ENCODE measurements at places on chromosomes 5 and 9. TPM values are rescaled to one million over a fixed set of nuclear protein-coding genes. Genes with fewer than 3 reads are reported as not detected.

Gene PCDHGC4
- 6.8 TPM for total RNA-seq

Gene KIF20A
- total RNA-seq, result 25.4 TPM

Gene UNC5A
- total RNA-seq, result 0.32 TPM

Gene IL13
- not detected for total RNA-seq

Gene GPR150
- not detected for total RNA-seq

Gene C5orf34
- total RNA-seq, result 9.7 TPM

Gene ERAP2
- total RNA-seq, result 53.2 TPM

Gene SHISAL2B
- total RNA-seq, result not detected

Gene C5orf52
- not detected for total RNA-seq

Gene CCDC152
- total RNA-seq, result 3.3 TPM

Gene SPINK6
- total RNA-seq, result not detected

Gene PCDHGB5
- total RNA-seq, result 13.5 TPM

Gene CDKN2B-AS1
- total RNA-seq, result 2.2 TPM

Gene ICE1
- total RNA-seq, result 50.2 TPM

Gene HAPLN1
- 24.4 TPM for total RNA-seq

Gene GRAMD2B
- 39.4 TPM for total RNA-seq

Gene KLF4
- 39.6 TPM for total RNA-seq

Gene HDHD3
- total RNA-seq, result 5.1 TPM

Gene UAP1L1
- total RNA-seq, result 4.0 TPM

Gene SLC28A3
- 2.0 TPM for total RNA-seq

Gene ANXA2R
- total RNA-seq, result 3.5 TPM

Gene GLIPR2
- 54.9 TPM for total RNA-seq

Gene SLC45A2
- not detected for total RNA-seq

Gene PCDHGB1
- total RNA-seq, result 5.7 TPM

Gene ABCA1
- 46.9 TPM for total RNA-seq

Gene SLCO4C1
- 1.4 TPM for total RNA-seq

Gene CMYA5
- total RNA-seq, result 25.4 TPM

Gene MRPL41
- 16.7 TPM for total RNA-seq

Gene OLFML2A
- 40.2 TPM for total RNA-seq

Gene MAMDC2
- total RNA-seq, result 52.0 TPM

Gene C5orf58
- not detected for total RNA-seq

Gene BNC2
- total RNA-seq, result 69.5 TPM

Gene STK32A
- total RNA-seq, result 7.8 TPM

Gene PFN3
- total RNA-seq, result not detected

Gene WDR38
- not detected for total RNA-seq

Gene CARD9
- total RNA-seq, result 3.2 TPM

Gene SDHA
- 58.3 TPM for total RNA-seq

Gene GDA
- total RNA-seq, result 5.4 TPM

Gene GFPT2
- 14.9 TPM for total RNA-seq

Gene HMCN2
- 15.9 TPM for total RNA-seq

Gene SV2C
- 2.1 TPM for total RNA-seq

Gene FGFR4
- total RNA-seq, result 7.2 TPM

Gene FUBP3
- 36.5 TPM for total RNA-seq

Gene NEURL1B
- total RNA-seq, result 52.4 TPM

Gene ZBED3
- total RNA-seq, result 4.7 TPM

Gene EGFLAM
- 17.4 TPM for total RNA-seq

Gene LCN15
- total RNA-seq, result not detected

Gene TMEM252
- total RNA-seq, result not detected

Gene LHX6
- total RNA-seq, result 2.2 TPM

Gene RLN1
- 0.42 TPM for total RNA-seq

All from urinary bladder (tissue), 4 donors.